ENCODE measurements at places on chromosomes 6 and 20. TPM values are rescaled to one million over a fixed set of nuclear protein-coding genes. Genes with fewer than 3 reads are reported as not detected.

GRCh38 chr6:33075568-33076405 is at the start of gene HLA-DPB1:
HLA-DPB1 (plus strand) TSS chr6:33075990; CDS start chr6:33076042, 52 bp downstream.
- no peak for DNase-seq

DNA sequence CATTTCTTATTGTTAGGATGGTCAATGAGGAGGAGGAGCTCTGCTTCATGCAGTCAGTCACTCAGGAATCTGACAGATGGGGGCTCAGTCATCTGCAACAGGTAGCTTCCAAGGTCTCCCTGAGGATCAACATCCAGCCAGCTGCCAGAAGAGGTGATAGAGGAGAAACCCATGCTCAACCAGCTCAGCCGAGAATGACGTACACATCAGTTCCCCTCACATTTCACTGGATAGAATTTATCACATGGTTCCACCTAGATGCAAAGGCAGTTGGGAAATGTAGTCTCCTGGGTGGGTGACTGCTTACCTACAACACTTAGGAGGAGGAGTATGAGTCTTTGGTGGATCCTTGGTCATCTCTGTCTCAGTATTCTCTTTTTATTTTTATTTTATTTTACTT is 144.5 kb downstream of the CEBPB start:
- no peak for DNase-seq

CLPSL2 gene
- total RNA-seq = not detected

- no peak for DNase-seq
These were observed 9.4 kb upstream of the IDH3B start for GRCh38 chr20:2673453-2673852.

BPIFA3 gene
- not detected for total RNA-seq

DNA sequence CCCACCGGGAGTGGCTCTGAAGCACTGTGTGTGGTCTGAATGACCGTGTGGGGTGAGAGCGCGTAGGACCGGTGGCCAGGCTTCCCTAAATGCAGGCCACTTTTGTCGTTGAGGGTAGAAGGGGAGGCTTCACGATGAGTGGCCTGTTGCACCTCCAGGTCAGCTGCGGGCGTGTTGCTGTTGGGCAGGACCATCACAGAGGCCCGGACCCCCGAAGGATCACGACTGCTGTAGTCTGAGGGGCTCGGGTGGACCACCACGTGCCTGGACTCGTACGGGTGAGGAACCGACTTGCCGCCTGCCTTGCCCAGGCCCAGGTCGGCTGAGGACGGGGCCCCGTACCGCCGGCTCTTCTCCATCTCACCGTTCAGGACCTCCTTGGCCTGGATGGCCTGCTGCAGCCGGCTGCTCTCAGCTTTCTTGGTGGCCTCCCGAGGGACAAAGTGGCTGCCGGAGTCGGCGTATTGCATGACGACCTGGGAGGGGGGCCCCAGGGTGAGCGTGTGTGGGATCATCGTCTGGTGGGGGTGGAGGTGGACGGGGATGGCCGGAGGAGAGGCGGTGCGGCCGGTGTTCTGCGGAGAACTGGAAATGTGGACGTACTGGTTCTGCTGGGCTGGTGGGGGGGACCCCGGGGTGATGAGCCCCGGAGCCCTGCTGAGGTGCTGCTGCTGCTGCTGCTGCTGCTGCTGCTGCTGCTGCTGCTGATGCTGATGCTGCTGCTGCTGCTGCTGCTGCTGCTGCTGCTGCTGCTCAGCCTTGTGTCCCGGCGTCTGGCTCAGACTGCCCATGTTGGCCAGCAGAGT is 88.8 kb downstream of the GMPR start:
- DNase-seq = no peak

GRCh38 chr6:155440398-155441111 is 15.1 kb downstream of the NOX3 start:
- no peak for DNase-seq

- no peak for DNase-seq
These were observed 152.5 kb upstream of the MAP3K7 start for GRCh38 chr6:90739339-90739738.

APOBEC2 gene
- 1.2 TPM for total RNA-seq

GRCh38 chr6:119322715-119323350 is 26.7 kb downstream of the MAN1A1 start:
- DNase-seq = no peak

DNA sequence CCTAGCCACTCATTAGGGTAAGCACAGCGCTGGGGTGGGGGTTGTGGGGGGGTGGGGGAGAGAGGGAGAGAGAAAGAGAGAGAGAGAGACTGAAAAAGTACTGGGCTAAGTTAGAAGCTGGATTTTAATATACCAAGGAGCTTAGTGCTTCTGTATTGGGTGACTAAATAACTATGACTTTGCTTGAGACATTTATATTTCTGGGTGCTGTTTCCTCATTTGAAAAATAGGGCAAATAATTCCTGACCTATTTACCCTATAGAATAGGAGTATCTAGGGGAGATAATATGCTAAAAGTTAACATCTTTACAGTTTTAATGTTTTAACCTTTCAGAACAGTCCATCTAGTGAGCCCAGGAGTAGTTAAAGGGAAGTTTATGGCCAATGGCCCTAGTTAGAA is 7.7 kb downstream of the NKAIN2 start:
- DNase-seq = no peak

DNA sequence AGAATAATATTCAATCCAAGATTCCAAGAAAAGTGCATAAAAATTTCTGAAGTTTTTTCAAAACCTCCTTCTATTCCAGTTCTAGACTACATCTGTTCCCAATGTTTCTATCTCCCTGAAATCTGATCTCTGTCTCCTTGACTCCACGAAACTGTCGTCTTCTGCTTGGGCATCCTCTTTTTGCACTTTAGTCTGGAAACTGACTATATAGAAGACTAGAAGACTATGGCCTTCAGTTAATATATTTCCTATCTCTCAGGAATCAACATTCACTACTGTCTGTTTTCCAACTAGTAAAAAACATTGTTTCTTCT is 745.4 kb upstream of the ADGRB3 start:
- no peak for DNase-seq

DNA sequence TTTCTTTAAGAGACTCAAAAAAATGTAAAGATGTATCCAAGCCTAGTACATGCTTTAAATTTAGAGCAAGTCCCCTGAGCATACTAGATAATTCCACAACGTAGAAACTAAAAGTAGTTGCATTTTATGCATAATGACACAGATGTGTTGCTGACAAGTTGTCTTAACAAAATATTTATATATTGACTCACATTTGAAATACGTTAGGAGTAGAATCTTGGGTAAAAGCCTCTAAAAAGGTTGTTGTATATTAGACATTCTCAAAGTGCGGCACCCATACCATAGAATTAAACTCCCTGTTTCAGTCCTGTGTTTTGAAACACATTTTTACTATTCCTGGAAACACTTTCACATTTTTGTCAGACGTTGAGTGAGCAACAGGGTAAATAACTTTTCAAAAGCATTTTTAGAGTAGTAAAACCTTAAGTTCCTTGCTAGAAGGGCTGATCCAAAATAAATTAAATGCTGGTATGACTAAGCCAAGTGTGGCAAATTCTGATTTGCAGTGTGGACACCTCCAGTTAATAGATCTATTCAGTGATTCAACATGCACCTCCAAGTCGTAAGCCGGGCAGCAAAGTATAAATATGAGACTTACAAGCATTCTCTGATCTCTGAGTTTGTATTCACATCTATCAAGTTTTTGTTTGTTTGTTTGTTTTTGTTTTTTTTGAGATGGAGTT is 97.5 kb downstream of the GMDS start:
- DNase-seq = no peak
